ENCODE measurements at places on chromosomes 3 and 15.

GRCh38 chr3:59514865-59515482, 465.1 kb upstream of the CFAP20DC start:
- DNase-seq: no peak

GRCh38 chr3:23094890-23095462, 108.2 kb upstream of the UBE2E2 start:
- DNase-seq: no peak

DNA sequence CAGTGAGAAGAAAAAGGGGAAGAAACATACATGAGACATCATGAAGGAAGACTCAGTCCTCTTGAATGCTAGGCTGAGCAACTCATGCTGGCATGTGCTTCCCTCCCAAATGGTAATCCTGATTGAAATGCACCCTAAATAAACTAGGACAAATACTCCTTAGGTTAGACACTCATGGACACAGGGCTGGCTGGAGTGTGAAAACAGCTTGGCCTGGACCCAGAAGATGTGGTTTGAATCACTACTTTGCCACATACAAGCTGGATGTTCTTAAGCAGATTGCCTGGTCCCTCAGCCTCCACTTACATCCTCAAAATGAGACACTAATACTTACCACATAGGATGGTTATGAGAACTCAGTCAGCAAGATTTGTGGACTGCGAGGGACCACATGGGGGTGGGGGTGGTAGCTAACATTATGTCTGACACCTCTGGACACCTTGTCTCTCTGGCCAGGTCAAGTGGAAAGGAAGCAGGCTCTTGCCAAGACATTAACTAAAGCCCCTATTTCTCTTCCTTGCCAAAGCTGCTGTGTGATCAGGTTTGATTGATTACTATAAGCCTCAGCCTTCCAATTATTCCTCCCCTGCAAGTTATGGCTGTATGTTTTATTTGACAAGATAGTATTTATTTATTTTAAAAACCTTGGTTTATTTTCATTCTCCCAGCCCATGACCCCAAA, 138.9 kb upstream of the SLC7A14 start:
- no peak for DNase-seq

DNA sequence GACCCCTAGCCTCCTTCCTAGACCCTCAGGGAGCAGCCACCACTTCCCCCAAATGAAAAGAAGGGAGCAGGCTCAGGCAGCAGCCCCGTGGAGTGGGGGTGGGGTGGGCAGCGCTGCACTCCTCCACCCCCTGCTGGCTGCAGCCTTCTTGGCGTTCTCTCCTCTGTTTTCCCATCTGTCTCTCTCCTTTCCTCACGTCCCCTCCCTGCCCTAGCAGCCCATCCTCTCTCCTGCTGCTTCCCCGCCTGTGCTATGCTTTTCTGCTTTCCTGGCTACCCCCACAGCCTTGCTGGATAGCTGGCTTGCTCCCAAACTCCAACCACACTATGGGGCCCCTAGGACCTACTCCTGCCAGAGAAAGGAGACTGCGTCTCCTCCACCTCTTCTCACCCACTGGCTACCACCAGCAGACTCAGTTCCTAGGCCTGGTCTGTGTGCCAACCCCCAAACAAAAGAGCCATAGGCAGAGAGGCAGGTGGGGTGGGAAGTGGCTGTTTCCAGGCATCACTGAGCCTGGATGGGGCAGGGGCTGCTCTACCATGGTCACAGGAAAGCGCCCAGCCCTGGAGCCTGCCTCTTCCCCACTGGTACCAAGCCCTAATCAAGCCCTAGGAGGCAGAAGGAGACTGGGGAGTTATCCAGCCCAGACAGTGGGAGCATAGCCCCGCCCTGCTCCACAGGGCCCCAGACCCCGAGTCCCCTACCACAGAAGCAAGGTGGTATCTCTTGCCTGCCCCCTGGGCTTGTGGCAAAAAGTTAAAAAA, 3.4 kb upstream of the DISP2 start:
- no peak for DNase-seq

DNA sequence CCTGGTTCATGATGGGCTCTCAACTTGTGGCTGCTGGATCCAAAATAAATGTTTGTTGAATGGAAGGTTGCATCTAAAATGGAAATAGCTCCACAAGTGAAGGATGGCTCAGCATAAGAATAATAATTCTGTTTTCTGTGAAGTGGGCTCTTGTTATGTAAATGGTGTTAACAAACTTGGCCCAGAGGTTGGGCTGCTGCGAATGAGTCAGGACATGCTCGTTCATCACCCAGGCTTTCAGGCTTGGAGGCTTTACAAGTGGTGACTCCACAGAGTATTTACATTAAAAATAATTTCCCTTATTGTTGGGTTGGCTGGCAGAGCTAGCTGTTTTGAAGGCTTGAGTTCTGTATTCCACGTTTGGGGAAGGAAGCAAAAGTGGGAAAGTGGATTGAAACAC, 60.5 kb downstream of the ITGB5 start:
- no peak for DNase-seq

DNA sequence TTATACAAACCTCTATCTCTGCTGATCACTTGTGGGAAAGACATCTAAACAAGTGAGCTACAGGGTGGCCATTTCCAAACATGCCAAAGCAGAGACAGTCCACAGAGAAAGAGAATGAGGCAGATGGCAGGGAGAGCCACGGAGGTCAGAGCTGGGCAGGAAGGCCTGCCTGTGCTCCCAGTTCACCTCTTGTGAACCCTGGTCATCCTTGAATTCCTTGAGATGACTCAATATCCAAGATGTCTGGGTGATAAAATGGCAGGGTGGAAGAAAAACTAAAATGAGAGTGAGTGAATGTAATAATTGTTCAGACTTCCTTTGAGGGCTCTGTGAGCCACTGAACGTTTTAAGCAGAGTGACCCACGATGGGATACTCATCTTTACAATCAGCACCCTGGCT, 104.8 kb downstream of the PLCH1 start:
- DNase-seq: no peak

GRCh38 chr15:23566651-23567050, 1.2 kb downstream of the MKRN3 start:
- no peak for DNase-seq

DNA sequence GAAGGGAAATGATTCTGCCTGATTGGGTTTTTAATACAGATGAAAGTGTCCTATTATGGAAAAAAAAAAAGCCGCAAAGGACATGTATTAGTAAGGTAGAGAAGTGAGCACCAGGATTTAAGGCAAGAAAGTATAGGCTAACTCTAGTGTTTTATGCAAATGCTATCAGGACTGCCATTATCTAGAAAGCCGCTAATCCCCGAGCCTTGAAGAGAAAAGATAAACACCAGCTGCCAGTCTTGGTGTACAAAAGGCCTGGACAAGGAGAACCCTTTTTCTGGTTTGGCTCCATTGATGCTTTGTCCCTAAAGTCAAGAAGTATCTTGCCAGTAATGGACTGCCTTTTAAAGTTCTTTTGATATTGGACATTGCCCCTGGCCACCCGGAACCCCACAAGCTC, 8.6 kb upstream of the TRIM59 start:
- no peak for DNase-seq

DNA sequence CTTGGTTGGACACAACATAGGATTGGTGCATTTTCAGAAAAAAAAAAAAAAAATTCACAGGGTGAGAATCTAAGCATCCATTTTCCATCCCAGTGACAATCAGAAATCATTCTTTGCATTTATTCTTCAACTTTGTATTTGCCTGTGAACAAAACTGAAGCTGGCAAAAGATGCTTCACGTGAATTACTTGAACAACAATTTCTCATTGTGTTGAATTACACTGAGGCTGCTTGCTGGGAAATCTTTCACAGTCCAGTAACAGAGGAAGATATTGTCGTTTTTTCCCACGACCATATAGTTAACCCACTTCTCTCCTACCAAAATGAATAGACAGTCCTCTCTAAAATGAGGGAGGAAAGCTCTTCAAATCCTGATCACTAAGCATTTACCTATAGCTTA, 4.3 kb upstream of the SLCO3A1 start:
- no peak for DNase-seq

DNA sequence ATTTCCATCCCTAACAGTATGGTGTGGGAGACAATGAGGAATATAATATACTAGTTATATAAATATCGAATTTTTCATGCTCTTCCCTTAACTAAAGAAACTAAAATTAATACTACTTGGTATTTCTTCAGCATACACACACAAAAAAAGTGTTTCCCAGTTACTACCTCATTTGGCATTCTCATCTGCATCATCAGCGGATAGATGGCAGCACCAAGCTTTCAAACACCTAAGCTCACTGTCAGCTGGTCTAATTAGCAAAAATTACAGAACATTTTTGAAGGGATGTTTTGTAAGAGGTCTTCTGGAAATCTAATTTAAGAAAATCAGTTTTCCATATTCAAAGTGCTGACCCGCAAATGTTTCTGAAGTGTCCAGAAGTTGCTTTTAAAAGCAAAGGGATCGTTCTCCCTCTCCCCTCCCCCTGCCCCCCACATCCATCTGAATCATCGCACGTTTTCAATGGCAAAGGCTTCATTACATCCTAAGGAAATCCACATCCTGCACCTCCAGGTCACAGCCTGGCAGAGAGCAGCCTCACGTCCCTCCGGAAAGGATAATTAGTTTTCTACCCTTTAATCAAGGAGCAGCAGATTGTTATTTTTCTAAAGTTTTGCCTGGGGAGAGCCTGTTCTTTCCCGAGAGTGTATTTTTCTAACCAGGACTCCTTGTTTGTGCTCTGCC, 86.1 kb upstream of the SPATA12 start:
- no peak for DNase-seq

- no peak for DNase-seq
Observed at GRCh38 chr15:52558196-52558595, 10.6 kb downstream of the ARPP19 start.

GRCh38 chr15:39030291-39031070, 465.9 kb upstream of the RASGRP1 start:
- no peak for DNase-seq

- no peak for DNase-seq
Observed at GRCh38 chr3:73503781-73504180, 121.0 kb downstream of the PDZRN3 start.

DNA sequence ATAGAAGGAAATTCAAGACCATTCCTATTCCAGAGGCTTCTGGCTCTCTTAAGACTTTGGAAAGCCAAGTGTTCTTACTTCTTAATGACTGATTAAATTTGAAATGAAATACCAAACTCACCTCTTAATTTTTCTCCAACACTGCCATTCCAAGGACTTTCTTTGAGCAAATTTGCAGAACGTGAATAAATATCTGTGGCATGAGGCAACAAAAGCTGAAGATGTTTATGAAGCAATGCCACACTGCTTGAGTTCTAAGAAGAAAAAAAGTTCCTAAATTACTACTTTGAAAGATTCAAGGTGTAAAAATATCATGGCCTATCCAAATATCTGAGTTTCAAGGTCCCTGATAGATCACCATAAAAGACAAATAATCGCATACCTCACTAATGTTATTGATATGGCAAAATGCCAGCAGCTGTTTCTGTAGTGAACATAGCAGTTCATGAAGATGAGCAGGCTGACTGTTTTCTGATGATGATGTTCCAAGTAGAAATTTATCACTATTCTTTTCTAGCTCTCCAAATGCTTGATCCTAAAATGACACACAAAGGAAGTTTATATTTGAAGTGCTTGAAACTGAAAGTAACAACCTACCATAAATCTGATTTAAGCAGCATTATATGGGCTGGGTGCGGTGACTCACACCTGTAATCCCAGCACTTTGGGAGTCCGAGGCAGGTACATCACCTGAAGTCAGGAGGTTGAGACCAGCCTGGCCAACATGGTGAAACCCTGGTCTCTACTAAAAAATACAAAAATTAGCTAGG, 104.4 kb downstream of the HERC1 start:
- DNase-seq: no peak

DNA sequence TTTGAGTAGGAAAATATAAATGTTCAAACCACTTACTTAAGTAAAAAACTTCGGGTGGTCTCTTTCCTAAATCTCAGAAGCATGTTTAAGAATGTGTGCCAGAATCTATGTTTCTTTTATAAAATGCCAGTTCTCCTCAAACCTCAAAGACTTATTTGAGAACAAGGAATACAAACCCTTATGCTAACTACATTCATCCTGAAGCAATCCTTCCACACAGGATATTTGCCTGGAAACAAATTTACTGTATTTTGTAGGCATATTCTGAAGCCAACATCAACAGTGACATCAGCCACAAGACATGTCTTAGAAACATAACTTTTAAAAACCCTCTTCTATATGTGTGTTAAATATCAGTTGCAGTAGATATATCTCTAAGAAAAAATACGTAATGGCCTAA, 1077.0 kb downstream of the ROBO1 start:
- no peak for DNase-seq

DNA sequence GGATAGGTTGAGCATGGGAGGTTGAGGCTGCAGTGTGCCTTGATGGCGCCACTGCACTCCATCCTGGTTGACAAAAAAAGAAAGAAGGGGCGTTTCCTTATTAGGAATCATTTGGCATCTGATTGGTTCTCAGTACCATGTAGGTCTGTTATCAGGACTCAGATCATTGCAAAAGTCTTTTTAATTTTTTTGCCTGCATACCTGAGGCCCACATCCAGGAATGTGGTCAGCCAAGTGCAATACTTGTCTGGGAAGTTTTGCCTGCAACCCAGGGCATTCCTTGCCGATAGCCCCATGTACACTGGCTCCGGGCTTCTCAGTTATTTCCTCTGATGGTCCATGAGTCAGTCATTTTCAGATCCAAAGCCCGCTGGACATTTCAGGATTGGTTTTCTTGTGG, 50.1 kb upstream of the CRTC3 start:
- no peak for DNase-seq

DNA sequence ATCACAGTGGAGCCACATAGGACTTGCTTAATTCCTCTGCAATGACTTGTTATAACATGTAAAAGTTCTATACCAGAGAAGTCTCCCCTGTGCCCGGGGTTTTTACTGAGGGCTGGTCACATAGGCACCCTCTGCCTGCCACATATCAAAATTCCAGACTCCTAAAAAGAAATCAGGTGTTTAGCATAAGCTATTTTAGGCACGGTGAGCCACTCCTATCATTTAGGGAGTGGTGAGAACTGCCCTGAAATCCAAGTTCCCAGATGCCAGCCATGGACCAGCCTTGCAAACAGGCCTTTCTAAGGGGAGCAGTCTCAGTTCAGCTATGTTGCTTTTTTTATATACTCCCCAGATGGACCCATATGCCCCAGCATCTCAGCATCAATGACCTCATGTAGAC, 130.3 kb downstream of the THSD4 start:
- DNase-seq: no peak

DNA sequence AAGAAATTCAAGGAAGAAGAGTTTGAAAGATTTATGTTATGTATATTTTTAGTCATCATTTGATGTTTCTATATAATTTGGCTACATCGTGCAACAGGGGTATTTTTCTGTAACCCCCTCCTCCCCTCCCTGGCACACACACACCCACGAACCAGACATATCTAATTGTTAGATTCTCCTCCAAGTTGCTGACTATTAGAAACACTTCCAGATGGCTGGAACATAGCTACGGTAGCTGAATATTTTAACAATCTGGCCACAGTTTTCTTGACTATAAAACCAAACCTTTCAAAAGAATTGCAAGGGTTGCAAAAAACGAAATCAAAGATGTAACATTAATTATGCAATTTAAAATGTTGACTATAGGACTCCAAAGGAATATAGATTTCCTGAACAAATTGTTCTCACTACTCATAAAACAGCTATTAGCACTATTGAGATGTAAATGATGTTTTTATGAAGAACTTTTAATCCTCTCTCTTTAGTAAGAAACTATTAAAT, 154.4 kb downstream of the CHL1 start:
- DNase-seq: no peak

Measured in AG09319 (cell line).